ENCODE measurements at places on chromosomes 4 and X.

- DNase-seq = no peak
These were observed 24.9 kb downstream of the LHFPL1 start for GRCh38 chrX:112654871-112655270.

DNA sequence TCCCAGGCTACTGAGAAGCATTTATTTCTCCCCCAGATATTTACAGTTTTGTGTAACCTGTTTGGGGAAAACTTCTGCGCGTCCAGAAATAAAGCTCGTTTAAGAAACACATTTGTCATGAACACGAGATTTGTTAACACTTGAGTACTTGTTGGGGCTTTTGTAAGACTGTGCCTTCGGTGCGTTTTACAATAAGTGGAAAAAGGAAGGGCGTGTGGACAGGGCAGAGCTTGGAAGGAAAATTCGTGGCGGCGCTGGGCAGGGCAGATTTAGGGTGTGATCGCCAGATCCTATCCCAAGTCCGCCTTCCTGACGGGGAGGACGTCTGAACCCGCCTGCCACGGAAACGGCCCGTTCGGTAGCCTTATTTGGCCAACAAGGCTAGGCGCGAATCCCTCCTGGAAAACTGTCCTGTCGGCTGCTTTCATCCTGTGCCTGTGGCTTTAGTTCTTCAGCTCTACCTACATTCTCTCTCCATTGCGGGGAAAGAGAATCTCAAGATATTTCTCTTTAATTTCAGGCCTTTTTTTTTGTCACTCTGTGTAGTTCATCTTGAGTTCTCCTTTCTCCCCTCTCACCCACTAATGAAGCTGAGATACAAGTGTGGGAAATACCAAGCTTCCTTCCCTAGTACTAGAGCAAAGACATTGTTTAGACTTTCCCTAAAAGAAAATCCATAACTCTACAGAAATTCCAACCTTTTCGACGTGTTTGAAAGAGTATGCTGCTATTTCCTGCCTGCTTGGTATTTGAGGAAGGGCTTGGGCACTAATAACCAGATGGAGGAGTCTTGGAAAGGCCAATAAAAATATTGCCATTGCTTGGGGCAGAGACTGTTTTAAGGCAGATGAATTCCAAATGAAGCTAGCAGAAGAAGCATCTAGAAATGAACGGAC, 982 bp downstream of the PDLIM5 start:
- no peak for DNase-seq

GRCh38 chrX:76555816-76556215, 128.3 kb downstream of the MAGEE1 start:
- DNase-seq = no peak

GRCh38 chrX:68193234-68193633, 240.1 kb downstream of the OPHN1 start:
- DNase-seq = no peak

GRCh38 chr4:84647312-84647884, 64.5 kb downstream of the CDS1 start:
- no peak for DNase-seq

DNA sequence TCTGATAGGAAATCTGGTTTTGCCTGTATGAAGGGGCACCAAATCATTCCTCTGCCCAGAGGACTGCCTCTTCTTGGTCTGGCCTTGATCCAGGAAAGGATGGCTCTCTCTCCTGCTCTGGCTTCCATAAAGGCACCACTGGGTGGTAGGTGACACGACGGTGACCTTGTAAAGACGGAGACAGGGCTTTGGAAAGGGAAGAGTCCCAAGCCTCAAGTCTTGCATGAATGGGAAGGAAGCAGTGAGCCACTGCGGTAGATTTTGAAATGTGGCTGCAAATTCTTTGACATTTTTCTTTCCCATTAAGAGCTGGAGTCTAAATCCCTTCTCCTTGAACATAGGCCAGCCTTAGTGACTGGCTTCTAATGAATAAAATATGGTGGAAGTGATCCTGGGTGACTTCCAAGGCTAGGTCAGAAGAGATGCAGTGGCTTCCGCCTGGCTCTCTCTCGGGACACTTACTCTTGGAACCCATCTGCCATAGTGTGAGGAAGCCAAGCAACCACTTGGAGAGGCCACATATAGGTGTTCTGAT, 347.4 kb downstream of the BCOR start:
- no peak for DNase-seq

- no peak for DNase-seq
These were observed 37.5 kb upstream of the ADH1C start for GRCh38 chr4:99390055-99390454.

DNA sequence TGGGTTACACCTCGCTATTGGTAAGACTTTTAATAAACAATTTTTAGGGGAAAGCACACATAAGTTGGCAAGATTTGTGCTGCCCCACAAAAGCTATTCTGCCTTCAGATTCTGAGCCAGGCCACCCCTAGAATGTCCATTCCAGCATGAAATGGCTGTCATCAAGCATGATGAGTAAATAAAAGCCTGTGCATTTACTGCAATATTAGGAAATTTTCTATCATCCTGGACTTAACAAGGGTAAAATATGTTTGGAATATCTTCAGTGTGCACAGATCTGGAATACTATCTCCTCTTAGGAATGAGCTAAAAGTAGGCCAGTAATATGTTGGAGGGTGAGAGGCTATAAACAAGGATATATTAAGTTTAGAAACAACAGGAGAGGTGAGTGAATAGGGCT, 510.9 kb downstream of the ANKRD50 start:
- DNase-seq = no peak
